Activated T-cell treated with anti-CD3 and anti-CD28 coated beads, Interleukin-2, amount 50 U/mL, for 48 hours (primary cell): ENCODE measurements at places on chromosomes 16 and 17.

GRCh38 chr17:343875-344752 is 8.5 kb downstream of the RPH3AL start:
- no peak for DNase-seq

- no peak for DNase-seq
Observed at GRCh38 chr16:14013145-14013570, 58.0 kb upstream of the MRTFB start.

DNA sequence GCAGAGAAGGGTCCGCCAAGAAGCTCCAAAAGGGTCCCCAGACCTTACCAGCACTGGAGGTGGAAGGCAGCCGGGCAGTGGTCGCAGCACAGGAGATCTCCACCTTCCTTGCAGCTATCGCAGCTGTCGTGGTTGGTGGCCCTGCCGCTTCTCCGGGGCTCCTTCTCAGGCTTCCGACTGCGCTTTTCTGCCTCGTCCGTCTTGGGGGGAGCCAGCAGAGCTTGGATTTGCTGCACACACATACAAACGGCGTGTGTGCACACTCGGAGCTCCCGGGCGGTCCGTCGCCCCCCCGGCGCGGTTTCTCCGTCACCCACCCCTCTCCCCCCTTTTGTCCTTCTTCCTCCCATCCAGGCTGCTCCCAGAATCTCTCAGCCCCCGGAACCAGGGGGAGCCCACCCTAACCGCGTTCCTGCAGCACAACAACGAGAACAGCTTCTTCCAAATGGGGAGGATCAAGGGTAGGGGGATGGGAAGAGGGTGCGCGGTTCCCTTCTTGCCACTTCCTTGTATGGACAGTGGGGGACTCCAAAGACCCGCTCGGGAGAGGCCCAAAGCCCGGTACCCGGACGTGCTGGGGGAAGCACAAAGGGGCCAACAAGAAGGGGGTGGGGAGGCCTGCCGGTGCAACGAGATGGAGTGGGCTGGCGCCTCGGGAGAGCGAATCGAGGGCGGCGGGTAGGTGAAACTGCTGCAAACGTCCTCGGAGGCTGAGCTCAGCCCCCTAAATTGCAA is 1.1 kb downstream of the PHF12 start:
- peak; percentile 73 for DNase-seq

DNA sequence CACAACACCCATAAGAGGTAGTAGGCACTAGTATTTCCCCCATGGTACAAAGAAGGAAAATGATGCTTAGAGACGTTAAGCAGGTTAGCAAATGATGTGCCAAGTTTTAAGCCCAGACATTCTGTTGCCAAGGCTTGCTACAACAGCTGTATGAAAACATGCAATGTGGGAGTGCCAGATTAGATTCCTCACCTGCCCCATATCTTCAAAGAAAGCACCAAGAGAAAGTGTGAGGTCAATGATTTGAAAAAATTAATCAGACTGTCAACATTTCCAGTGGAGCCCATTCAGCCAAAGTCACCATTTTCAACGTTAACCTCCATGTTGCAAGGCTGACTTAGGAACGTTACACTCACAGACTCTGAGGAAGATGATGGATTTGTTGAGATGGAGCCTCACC is 61.5 kb downstream of the PCTP start:
- no peak for DNase-seq

GRCh38 chr16:68005786-68006286 is 6.6 kb upstream of the DPEP2 start:
- DNase-seq: peak; percentile 35

DNA sequence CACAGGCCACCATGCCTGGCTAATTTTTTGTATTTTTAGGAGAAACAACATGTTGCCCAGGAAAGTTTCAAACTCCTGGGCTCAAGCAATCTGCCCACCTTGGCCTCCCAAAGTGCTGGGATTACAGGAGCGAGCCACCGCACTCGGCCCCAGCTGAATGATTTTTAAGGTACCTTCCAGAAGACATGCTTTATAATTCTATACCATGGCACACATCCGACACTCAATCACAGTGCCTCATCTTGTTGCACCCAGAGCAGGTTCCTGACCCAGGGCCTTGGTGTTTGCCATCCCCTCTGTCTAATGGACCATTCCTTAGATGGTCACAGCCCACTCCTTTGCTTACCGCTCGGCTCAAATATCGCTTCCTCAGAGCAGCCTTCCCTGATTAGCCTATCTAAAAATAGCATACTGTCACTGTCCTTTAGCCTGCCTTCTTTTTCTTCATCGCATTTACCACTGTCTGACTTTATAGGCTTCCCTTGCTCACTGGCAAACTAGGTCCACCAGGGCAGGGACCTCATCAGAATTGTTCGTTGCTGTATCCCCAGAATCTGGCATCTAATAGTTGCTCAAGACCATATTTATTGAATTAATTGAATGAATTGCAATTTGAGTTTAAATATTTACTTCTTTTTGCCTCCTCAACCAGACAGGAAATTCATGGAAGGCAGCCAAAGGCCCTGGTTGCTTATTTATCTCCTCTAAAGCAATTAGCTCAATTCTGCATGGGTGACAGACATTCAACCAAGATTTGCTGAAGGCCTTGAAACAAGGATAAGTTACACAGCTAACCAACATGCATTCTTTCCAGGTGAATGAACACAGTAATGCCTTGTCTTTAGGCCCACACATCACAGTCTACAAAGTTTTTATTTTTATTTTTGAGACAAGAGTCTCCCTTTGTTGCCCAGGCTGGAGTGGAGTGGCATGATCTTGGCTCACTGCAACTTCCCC is 6.3 kb upstream of the TENT4B start:
- no peak for DNase-seq

- no peak for DNase-seq
Observed at GRCh38 chr17:61218438-61218837, 181.2 kb upstream of the TBX2 start.

DNA sequence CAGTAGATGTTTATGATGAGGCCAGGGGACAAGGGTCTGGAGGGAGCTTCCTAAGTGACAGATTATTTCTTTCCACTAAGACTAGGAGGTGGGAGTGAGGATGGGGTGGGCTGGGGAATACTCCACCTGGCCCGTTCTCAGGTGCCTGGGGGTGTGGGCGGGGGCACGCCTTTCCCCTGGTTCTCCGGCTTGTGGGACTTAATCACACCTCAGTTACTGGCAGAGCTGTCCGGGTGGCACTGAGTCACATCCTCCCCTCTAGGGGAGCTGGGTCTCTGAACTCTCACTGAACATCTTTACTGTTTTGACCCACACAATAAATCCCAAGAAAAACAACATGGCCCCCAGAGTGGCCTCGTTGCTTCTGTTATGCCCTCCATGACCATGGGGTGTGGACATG is 332.8 kb downstream of the MAF start:
- peak; percentile 80 for DNase-seq

- DNase-seq: no peak
Observed at GRCh38 chr16:3520413-3520812, 19.6 kb downstream of the CLUAP1 start.

DNA sequence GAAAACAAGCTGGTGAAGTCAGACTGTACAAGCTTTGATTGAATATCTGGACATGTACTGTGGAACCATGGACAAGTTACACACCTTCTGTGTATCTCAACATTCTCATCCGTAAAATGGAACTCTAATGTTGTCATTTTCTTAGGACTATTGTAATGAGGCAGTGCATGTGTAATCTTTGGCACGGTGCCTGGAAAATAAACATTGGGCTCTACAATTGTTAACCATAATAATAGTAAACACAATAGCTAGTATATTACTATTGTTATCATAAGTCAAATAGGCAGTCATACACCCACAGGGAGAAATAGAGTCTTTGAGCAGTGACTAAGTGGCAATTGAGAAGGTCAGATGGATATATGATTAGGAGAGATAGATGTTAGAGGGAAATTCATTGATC is 39.8 kb upstream of the ANKFN1 start:
- no peak for DNase-seq

DNA sequence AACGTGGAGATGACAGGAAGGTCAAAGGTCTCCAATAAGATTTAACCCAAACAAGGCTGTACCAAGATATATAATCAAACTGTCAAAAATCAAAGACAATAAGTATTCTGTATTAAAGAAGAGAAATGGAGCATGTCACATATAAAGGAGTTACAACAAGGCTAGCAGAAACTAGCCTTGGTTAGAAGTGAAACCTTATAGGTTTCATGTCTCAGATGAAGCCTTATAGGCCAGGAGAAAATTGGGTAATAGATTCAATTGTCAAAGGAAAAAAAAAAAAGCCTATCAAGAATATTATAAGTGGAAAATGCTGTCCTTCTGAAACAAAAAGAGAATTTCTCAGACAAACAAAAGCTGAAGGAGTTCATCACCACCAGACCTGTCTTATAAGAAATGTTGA is 419.4 kb downstream of the CDH11 start:
- no peak for DNase-seq

GRCh38 chr16:71724320-71724751 is at the start of gene PHLPP2:
TSS of gene PHLPP2 (minus strand) at chr16:71724701. CDS start at chr16:71714795, 9,906 bp downstream.
- DNase-seq: no peak

DNA sequence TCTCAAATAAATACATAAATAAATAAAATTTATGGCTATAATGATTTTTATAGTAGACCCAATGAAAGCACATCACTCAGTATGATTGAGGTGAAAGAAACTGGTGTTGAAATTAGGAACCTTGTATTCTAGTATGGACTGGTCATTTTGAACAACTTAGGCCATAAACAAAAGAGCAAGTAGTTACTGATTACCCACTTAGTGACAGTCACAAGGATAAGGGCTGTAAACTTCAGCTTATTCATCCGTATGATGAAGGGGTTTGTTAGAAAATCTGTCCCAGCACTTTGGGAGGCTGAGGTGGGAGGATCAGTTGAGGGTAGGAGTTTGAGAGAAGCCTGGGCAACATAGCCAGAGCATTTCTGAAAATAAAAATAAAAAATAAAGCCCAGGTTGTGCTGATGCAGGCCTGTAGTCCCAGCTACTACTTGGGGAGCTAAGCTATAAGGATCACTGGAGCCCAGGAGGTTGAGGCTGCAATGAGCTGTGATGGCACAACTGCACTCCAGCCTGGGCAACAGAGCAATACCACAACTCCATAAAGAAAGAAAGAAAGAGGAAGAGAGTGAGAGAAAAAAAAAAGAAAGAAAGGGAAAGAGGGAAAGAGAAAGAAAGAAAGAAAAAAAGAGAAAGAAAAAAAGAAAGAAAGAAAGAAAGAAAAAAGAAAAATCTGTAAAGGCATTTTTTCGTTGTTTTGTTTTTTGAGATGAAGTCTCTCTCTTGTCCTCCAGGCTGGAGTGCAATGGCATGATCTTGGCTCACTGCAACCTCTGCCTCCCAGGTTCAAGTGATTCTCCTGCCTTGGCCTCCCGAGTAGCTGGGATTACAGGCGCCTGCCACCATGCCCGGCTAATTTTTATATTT is 4.2 kb upstream of the SPAG9 start:
- no peak for DNase-seq

DNA sequence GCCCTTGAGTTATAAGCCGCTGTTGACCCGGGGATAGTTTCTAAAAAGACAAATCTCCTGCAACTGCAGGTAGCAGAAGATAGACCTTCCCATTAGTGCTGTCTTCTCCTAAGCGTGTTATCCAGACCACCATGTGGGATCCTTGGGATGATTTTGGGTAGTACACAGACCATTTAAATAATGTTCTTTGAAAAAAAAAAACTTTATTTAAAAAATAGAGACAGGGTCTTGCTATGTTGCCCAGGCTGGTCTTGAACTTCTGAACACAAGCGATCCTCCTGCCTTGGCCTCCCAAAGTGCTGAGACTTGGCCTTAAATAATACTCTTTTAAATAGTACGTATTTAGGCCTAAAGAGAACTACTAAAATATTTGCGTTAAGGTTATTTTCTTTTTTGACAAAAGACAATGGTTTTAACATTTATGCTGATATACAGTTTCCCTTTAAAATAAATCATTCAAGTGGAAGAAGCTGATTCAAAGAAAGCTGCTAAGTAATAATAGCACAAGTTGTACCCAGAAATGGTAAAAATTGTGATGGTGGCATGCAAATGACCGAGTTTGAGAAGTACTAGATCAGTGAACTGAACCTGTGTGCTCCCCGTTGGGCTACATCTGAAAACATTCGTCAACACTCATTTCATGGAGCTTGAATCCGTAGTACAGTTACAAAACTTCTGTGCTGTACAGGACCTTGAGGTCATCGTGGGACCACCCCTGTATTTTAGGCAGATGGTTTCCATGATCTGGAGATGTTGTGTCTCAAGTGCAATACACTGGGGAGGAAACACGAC is 24.0 kb downstream of the SMARCE1 start:
- no peak for DNase-seq

DNA sequence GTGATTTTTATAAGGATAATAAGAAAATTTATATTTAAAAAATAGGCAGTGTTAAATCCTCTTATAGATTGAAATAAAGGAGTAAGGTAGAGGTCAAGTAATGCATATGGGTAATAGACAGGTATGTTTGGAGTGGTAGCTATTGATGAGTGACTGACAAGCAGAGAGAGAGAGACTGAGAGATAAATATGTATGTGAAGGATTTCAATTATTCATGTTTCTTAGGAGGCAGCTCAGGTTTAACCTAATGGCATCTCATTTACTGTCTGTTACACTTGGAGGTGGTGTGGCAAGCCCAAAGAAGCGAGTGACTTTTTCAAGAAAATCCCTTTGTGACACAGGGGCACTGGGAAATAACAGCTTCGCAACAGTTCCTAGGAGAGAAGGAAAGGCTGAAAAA is 120.2 kb downstream of the KIF2B start:
- DNase-seq: no peak

DNA sequence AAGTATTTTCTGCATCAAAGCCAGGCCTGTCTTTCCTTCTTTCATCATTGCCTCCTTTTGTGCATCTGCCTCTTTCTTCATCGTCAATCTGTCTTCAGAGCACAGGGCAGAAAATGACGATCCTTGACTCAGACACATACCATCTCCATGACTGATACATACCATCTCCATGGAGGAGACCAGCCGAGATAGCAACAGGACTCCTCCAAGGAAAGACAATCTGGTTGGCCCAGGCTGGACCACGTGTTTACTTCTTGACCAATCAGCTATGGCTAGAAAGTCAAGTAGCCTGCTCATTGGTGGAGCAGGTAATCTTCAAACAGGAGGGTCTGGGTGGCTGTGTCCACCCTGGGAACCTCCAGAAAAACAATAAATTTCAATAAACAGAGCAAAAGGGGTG is 164.6 kb downstream of the CPPED1 start:
- no peak for DNase-seq

GRCh38 chr17:74945543-74945942 is 9.8 kb downstream of the OTOP3 start:
- DNase-seq: no peak
